Pancreas (tissue), 10 donors: ENCODE measurements at places on chromosomes 6 and 20. TPM values are rescaled to one million over a fixed set of nuclear protein-coding genes. Genes with fewer than 3 reads are reported as not detected.

OR2J3 gene
- polyA plus RNA-seq, result not detected

RSPO4 gene
- polyA plus RNA-seq, result 0.09 TPM

MYL9 gene
- polyA plus RNA-seq, result 122 TPM

CAGE1 gene
- polyA plus RNA-seq, result not detected

HLA-DRA gene
- polyA plus RNA-seq, result 32.4 TPM

SLC17A9 gene
- 6.2 TPM for polyA plus RNA-seq

BTN1A1 gene
- polyA plus RNA-seq, result not detected

SAMD5 gene
- 0.87 TPM for polyA plus RNA-seq

TTLL9 gene
- polyA plus RNA-seq, result 1.4 TPM

SLC13A3 gene
- 2.3 TPM for polyA plus RNA-seq

TCP11 gene
- polyA plus RNA-seq, result not detected

GPR6 gene
- not detected for polyA plus RNA-seq

HFE gene
- 3.9 TPM for polyA plus RNA-seq

TCF21 gene
- polyA plus RNA-seq, result 0.53 TPM

CALHM5 gene
- polyA plus RNA-seq, result 0.08 TPM

PAK5 gene
- 1.6 TPM for polyA plus RNA-seq

SPTLC3 gene
- 1.5 TPM for polyA plus RNA-seq

CST5 gene
- polyA plus RNA-seq, result 0.61 TPM

RPN2 gene
- 43.8 TPM for polyA plus RNA-seq

SLC17A1 gene
- polyA plus RNA-seq, result 0.16 TPM

SCAND1 gene
- 224 TPM for polyA plus RNA-seq

SIM1 gene
- 4.5 TPM for polyA plus RNA-seq

RHAG gene
- polyA plus RNA-seq, result not detected

EDEM2 gene
- polyA plus RNA-seq, result 22.7 TPM

COQ3 gene
- polyA plus RNA-seq, result 6.4 TPM

PAX1 gene
- polyA plus RNA-seq, result not detected

CPNE5 gene
- polyA plus RNA-seq, result 1.2 TPM

CTSZ gene
- polyA plus RNA-seq, result 51.3 TPM

SIRT5 gene
- polyA plus RNA-seq, result 4.6 TPM

ESR1 gene
- 0.77 TPM for polyA plus RNA-seq

MARCKS gene
- 24.3 TPM for polyA plus RNA-seq

APOBEC2 gene
- 29.6 TPM for polyA plus RNA-seq

HLA-B gene
- 269 TPM for polyA plus RNA-seq

HLA-G gene
- polyA plus RNA-seq, result 0.15 TPM

RNF182 gene
- 1.2 TPM for polyA plus RNA-seq

ZC3H12D gene
- polyA plus RNA-seq, result 0.23 TPM
